ENCODE measurements at places on chromosomes 2 and 18. TPM values are rescaled to one million over a fixed set of nuclear protein-coding genes. Genes with fewer than 3 reads are reported as not detected.

DNA sequence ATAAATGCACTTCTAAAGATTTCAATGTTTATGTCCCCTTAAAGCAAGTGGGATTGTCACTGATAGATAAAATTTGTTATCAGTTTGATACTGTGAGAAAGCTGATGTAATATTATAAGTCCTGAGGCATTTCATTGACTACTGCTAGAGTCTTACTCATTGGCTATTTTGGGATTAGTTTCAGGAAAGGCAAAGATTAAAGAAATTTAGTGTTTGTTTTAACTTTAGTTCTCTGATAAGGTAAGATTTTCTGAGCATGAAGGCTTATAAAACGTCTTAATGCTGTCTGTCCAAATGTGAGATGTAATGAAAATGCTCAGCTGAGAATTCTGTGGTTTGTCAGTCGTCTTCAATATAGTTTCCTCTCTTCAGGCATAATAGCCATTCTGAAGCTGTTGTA is 886.4 kb upstream of the CDH2 start:
- no peak for DNase-seq

- no peak for DNase-seq
These were observed 21.0 kb downstream of the MYO1B start for GRCh38 chr2:191266201-191266600.

- no peak for DNase-seq
These were observed 176.7 kb upstream of the PKDCC start for GRCh38 chr2:41871080-41871479.

DNA sequence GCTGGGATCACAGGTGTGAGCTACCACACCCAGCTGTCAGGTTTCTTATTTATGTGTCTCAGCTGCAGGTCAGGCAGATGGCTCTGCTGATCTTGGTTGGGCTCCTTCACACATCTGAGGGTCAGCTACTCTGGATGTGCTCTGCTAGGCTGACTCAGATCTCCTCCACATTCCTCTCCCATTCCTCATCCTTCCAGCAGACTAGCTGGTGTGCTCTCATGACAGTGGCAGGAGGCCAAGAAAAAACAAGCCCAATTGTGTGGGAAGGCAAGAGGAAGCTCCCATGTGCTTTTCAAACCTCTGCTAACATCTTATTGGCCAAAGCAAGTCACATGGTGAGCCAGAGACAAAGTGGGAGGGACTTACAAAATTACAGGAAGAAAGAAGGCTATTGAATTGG is 11.7 kb upstream of the MSH6 start:
- DNase-seq = peak; percentile 87

GRCh38 chr2:127134235-127134634 is 27.3 kb upstream of the BIN1 start:
- no peak for DNase-seq

GRCh38 chr2:146837857-146838256 is 1007.0 kb upstream of the ACVR2A start:
- DNase-seq = no peak

DNA sequence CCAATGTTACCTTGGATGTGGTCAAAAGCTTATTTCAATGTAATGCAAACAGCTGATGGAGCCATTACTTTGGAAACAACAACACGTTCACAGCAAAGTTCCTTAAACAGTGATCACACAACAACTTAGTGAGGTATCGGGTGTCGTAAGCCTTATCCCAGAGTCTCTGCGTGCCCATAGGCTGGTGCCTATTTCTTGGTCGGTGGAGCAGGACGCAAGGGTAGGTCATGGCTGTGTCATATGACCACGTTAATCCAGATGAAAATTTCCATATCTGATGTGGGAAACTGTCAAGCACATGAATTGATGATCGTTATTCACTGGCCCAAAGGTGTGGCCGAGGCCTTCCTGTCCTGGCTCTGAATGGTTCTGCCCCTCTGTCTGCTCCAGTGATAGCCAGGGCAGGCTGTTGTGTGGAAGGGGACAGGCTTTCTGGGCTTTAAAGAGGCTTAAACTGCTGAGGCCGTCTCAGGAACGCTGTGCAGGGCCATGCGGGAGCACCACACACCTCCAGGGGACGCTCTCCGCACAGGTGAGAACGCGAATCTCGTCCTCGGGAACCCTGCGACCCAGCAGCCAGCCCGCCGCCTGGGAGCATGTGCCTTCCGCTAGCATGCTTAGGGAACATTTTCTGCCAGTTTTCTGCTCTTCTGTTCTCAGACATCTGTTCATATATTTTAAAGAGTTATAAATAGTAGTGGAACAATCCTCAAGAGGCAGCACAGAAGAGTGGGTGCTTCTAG is 90.6 kb downstream of the KCTD1 start:
- DNase-seq = no peak

GRCh38 chr2:240648155-240648649 is 22.9 kb downstream of the GPR35 start:
- DNase-seq = no peak

DNA sequence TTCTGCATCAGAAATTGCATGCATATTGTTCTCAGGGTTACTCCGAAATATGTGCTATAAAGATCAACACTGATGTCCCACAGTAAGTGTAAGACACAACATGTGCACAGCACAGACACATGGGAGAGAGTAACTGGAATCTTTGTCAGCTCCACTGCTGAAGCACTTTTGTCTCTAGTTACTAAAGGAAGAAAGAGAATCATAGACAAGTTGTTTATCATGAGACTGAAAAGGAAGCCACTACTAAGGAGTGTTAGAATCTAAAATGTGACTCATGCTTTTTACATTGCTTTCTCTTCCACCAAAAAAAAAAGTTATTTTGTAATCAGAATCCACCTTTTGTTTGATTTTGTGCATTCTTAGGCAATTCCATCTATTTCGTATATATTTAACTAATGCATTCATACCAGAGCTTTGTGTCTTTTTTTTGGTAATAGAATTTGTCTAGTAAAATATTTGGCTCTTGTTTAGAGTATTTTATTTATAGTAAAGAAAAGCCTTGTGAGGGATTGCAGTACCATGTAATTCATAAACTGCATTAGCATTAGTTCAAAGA is 502.4 kb downstream of the FBXO15 start:
- DNase-seq = no peak

DNA sequence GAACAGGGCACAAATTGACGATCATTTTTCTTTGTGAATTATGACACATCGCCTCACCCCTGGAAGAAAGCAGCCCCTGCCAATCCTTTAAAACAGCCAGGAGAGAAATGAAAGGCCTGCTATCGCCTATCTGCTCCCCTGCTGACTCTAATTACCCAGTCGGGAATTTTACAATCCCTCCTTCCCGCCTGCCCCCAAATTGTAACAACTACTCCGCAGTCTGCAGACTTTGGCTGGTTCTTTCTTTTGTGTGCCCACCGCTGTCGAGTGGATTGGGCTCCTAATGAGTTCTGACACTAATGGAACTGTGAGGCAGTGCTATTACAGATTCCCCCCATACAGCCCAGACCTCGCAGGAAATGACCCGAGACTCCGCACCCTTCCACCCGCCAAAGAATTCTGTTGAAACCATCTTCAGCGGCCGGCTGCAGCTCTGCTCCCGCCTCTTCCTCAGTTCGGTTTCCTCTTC is 281.2 kb upstream of the PARD3B start:
- DNase-seq = no peak

DNA sequence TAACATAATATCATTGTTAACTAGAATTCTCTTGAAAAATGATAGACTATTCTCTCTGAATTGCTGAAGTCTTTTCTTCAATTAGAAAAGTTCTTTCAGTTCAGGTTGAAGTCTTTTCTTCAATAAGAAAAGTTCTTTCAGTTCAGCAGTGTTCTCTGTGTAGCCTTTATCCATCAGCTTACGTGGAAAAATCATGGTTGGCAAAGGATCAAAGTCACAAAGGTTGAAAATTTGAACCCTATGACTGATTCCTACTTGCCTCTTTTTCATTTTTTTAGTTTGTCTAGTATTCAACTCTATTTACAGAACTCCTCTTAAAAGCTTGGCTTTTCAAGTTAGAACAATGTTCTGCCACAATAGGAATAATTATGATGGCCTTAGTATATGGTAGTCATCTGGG is 25.8 kb downstream of the CAVIN2 start:
- no peak for DNase-seq

DNA sequence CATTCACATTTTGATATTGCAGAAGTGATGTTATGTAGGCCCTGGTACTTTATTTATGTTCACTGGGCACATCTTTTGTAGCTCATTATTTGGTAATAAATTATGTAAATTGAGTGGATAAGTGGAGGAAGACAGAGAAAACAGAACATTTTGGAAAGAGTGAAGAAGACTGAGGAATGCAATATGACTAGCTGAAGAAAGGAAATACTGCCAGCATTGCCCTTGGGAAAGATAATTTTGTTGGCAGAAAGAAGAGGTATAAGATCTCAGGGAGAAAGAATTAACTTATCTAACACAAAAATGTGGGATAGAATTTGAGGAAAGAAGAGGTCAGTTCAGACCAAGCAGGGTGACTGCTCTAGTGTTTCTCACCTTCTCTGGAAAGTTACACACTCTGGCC is 118.8 kb downstream of the TTC27 start:
- no peak for DNase-seq

- DNase-seq = no peak
These were observed 32.6 kb downstream of the HJURP start for GRCh38 chr2:233821709-233822100.

- DNase-seq = no peak
These were observed 3.0 kb downstream of the POU3F3 start for GRCh38 chr2:104856973-104857261.

DNA sequence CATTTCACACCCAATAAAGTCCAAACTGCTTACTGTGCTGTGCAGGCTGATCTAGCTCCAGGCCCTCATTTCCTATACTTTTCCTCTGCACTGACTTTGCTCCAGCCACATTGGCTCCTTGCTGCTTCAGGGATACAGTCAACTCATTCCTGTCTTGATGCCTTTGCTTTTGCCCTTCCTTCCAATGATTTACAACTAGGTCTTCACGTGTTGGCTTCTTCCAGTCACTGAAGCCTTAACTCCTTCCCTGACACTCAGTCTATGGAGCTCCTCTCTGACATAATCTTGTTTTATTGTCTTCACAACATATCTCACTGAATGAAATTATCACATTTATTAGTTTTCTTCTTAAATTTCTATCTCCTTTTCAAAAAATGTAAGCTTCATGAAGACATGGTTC is 16.9 kb upstream of the C18orf32 start:
- no peak for DNase-seq

GRCh38 chr2:51263951-51264350 is 232.0 kb upstream of the NRXN1 start:
- DNase-seq = no peak

DNA sequence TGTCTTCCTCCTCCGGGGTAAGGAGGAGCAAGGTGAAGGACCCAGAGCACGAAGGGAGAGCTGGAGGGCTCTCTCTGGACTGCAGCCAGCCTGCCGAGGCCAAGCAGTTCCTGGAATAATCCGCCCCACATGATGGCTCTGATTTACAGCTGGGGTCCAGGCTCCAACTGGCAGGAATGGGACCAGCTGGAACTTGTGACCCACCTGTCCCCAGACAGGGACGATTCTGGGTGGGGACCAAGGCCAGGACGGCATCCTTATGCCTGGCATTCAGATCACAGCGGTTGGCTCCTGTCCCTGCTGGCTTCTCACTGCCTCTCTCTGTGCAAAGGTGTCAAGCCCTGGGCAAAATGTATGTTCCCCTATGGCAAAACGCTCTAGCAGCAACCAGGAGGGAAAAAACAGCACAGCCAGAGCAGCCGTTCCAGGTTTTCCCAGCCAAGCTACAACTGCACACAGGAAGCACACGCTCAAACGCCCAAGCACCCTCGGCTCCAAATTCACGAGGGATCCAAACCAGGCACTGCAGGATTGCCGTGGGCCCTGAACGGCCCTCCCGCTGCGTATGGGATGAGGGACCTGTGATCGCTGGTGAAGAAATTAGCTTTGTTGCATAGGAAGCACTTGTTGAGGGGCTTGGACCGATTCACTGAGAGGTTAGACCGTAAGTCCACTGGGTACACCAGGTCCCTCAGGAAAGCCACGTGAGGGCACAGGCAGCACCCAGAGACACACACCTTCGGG is 35.8 kb downstream of the FAM178B start:
- DNase-seq = no peak

- no peak for DNase-seq
These were observed 204.5 kb upstream of the LRATD1 start for GRCh38 chr2:14428056-14428455.

GRCh38 chr18:25053466-25053865 is 298.5 kb downstream of the ZNF521 start:
- no peak for DNase-seq

DNA sequence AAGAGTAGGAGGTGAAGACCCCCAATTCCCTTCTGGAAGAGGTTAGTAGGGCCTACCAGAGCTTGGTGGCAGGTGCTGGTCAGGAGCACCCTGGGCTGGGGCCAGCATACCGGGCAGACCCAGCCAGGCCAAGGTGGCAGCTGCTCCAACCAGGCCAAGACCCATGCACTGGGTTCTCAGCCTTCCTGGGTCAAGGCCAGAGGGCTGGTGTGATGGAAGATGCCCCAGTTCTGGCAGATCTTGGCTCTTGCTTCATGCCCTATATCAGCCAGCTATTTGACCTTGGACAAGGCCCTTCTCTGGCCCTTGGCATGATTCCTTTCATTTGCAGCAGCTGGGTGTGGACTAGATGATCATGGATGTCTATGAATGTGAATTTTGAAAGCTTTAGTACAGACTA is 57.7 kb downstream of the PRKCE start:
- no peak for DNase-seq

DNA sequence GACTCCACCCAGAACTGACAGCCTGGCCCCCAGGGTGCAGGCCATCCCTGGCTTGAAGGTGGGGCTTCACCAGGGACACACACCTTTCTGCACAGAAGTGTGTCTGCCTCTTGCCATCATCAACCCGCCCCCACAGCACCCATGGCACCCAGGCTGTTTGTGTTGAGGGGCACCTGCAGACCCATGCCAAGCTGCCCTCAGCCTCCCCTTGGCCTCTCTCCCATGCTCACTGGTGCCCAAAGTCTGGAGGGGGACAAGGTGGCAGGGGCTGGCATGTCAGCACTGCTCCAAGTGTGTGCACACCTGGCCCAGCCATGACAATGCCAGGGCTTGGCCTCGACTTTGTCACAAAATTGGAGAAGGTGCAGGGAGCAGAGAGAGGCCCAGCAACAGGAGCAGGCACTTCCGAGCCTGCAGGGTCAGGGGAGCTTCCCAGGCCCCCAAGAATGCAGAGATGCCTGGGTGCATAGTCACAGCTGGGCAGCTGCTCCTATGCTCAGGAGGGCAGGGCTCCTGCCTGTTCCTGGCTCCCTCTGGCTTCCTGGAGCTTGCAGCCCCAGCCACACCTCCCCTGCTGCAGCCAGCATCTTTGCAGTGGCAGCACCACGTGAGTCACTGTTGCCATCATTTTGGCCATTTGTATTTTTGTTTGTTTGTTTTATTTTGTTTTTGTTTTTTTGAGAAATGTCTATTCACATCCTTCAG is 280.6 kb upstream of the UBE2E3 start:
- no peak for DNase-seq

GRCh38 chr2:238483021-238483420 is 56.3 kb downstream of the ASB1 start:
- DNase-seq = no peak

The PKDCC gene
- polyA plus RNA-seq = 64.5 TPM

The REL gene
- 2.4 TPM for polyA plus RNA-seq

The RFTN2 gene
- 0.03 TPM for polyA plus RNA-seq

The CNGA3 gene
- not detected for polyA plus RNA-seq

The TRIM43B gene
- polyA plus RNA-seq = not detected

The LOXHD1 gene
- polyA plus RNA-seq = not detected
